Fibroblast of skin of left biceps (primary cell): ENCODE measurements at places on chromosomes 1 and 21.

GRCh38 chr1:22861764-22862440 is 110.8 kb downstream of the LACTBL1 start:
- DNase-seq = no peak

DNA sequence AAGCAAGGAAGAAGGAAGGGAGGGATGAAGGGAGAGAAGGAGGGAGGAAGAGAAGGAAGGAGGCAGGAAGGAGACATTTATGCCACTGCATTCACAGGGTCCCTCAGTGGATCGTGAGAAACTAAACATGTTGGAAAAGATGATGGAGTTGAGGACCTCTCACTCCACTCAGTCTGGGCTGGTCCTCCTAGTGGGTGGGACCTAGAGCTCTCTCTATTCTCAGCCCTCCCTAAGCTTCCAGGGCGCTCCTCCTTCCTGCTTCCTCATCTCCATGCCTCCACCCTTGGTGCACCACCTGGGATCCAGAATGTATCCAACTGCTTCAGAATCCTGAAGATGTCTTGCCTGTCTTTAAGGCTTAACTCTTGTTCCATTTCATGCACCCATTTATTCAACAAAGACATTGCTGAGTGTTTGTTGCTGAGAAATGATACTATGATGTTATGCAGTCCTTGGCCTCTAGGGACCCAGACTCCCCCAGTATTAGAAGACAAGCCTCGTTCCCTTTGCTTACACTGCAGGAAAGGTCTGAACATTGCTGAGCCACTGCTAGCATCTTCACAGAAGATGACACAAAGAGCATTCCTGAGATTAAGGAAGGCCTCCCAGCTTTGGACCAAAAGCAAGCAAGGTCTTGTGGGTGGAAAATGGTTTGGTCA is 88.5 kb downstream of the BEND5 start:
- DNase-seq = no peak

GRCh38 chr1:20083178-20083944 is 13.4 kb downstream of the PLA2G5 start:
- DNase-seq = no peak

- DNase-seq = no peak
These were observed 1217.8 kb upstream of the ADGRL2 start for GRCh38 chr1:80582980-80583379.

- DNase-seq = no peak
These were observed 35.0 kb downstream of the MYSM1 start for GRCh38 chr1:58664881-58665280.

DNA sequence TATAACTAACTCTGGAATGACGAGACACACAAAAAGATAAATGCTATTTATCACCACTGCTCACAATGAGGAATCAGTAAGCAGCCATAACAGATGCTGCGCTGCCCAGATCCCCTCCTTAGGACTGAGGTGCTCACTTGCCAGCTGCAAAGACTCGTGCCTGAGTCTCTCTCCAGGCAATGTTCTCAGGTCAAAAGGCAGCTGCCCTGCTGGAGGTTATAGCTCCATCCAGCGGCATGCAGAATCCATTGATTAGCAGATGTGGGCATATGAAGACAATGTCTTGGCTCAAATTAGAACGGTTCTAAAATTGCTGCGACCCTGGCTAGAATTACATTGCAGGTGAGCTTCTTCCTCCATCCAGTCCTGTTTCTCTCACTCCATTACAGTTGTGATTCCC is 328.2 kb upstream of the CHRM3 start:
- no peak for DNase-seq

GRCh38 chr1:84929581-84929980 is 36.6 kb upstream of the LPAR3 start:
- DNase-seq = no peak

- DNase-seq = no peak
These were observed 1300.0 kb downstream of the PLA2G4A start for GRCh38 chr1:188128761-188129160.

DNA sequence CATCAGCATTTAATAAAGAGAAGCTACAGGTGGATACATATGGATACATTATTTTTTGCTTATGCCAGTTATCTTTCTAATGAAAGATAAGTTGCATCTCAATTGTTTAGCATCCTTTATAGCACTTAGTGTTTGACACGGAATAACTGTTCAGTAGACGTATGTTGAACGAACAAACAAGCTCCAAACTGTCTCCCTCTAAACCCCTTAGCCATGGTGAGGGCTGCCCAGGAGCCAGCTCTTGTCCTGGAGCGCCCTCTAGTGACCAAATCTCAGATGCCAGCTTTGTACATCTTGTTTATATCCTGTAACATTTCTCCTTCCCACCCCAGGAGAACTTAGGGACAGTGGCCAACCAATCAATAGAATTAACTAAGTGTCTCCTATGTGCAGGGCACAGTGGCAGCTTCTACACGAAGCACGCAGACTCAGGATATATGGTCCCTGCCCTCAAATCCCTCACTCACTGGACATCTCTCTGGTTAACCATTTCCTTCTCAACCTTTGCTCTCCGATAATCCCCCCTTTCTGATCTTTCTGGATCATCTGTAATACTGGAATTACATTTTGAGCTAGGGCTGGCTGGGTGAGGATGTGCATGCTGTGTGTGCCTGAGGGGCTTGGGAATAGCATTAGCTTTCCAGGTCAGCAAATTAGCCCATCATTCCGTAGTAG is 22.9 kb downstream of the KCNA10 start:
- peak; percentile 47 for DNase-seq

GRCh38 chr1:204493145-204493983 is 1.2 kb downstream of the PIK3C2B start:
- no peak for DNase-seq

- no peak for DNase-seq
These were observed 122.8 kb upstream of the SLC25A33 start for GRCh38 chr1:9416506-9416905.

DNA sequence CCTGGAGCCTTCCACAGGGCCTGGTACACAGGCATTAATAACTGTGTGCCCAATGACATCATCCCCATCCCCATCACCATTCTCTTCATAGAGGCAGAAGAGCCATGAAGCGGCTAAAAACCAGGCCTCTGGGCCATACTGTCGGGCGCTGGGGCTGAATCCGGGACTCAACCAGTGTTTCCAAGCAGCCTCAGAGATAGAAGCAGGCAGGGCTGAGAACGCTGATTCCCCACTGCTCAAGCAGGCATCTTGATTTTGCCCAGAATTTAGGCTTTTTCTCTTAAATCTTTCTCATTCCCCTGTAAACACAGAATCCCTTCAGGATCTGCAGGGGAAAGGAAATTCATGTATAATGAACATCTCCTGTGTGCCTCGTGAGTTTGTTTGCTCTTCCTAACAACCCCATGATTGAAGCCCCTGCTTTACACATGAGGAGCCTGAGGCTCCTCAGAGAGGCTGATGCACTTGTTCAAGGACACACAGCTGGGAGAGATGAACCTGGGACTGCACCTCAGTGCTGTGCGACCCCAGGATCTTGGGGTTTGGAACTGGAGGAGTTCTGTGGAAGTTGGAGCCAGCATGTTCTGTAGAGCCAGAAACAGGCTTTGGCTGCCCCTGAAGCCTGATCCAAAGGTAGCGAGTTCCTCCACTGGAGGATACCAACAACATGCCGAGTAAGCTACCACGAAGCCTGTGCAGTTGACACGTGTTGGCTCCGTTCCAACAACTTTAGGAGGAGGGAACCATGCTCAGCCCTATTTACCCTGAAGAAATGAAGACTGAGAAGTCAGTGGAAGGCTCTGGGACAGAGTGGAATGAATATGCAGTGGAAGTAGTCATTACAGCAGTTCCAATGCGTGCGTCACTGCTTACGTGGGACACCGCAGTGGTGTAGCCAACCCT is 55.5 kb downstream of the EDN2 start:
- no peak for DNase-seq

DNA sequence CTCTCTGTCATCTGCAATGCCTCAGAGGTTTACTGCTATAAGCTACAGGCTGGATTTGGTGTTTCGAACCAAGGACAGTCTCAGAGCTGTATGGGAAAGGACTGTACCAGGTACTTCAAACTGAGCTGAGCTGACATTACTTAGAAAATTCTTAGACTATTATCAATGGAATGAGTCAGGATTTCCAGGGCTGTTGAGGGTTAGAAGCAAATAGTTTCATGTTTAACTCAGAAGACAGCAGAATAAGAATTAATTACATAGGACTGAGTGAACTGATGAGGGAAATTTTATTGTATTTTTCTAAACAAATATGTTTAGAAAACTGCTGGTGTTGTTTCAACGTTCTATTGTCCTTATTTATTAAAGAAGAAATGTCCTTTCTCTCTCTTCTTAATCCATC is 74.3 kb upstream of the CAPZB start:
- DNase-seq = peak; percentile 40

- DNase-seq = no peak
These were observed 10.4 kb downstream of the MTHFR start for GRCh38 chr1:11795238-11795890.

DNA sequence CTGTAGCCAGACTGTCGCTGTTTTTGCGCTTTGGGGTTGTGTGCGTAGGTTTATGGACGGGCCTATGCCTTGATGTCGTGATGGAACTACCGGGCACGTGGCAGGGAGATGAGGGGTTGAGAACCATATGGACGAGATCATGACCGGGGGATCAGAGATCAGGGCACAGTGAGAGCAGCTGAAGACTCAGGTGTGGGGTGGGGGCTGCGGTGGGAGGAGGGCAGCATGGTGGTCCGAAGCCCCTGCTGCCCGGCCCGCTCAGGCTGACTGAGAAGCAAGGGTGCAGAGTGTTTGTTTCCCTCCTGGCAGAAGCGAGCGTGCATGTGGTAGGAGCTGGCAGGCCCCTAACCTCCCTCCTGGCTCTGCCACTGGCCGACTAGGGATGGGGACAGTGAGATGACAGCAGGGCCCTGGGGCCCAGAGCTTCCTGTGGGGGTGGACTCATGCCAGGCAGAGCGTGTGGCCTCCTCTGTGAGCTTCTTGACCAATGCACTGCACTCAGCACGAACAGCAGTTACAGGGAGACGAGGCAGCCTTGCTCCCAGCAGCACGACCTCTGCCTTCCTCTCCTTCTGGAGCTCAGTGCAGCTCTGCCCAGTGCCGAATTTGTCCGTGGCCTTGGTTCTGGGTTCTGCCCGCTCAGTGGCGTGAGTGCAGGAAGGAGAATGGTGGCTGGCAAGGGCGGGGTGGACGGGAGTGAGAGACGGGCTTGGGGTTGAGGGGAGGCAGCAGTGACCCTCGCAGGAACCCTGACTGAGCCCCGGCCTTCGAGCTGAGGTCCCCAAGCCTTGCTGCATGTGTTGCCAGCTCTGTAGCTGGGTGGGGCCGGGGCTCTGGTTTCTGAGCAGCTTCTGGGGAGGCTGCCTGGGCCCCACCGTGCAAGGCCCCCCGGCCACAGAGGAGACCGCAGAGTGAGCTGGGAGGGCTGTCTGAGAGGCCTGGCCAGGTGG is 22.2 kb upstream of the LRRC3 start:
- DNase-seq = no peak

DNA sequence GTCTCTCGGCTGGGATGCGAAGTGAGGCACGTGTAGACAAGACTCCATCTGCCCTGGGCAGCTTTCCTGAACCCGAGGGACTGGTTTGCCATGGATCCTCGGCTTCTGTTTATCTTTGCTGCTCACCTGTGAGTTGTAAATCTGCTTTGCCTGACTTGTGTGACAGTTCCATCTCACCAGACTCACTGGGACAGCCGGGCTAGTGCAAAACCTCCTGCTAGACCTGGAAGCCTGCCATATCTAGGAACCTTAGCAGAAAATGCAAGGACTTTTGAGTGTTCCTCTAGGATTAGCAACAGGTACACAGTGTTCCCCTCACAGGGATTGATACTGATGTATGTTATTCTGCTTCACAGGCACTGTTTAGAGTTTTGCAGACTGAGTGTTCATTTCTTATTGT is 218.6 kb downstream of the URB2 start:
- DNase-seq = no peak

DNA sequence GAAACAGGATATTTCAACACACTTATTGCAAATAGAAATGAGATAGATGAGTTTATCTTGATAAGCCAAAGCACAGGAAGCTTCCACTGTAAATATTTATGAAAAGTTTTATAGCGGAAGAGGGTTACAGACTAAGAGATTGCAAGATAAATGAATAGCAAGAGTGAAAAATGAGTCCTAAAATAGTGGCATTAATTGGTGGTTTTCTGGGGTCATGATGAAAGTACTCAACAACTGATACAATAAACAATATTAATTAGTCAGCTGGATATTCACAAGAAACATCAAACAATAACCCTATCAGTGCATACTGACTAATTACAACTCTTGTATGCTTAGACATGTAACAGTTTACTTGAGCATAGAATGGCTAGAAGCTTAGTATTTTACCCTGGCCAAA is 154.8 kb upstream of the CHODL start:
- DNase-seq = no peak

DNA sequence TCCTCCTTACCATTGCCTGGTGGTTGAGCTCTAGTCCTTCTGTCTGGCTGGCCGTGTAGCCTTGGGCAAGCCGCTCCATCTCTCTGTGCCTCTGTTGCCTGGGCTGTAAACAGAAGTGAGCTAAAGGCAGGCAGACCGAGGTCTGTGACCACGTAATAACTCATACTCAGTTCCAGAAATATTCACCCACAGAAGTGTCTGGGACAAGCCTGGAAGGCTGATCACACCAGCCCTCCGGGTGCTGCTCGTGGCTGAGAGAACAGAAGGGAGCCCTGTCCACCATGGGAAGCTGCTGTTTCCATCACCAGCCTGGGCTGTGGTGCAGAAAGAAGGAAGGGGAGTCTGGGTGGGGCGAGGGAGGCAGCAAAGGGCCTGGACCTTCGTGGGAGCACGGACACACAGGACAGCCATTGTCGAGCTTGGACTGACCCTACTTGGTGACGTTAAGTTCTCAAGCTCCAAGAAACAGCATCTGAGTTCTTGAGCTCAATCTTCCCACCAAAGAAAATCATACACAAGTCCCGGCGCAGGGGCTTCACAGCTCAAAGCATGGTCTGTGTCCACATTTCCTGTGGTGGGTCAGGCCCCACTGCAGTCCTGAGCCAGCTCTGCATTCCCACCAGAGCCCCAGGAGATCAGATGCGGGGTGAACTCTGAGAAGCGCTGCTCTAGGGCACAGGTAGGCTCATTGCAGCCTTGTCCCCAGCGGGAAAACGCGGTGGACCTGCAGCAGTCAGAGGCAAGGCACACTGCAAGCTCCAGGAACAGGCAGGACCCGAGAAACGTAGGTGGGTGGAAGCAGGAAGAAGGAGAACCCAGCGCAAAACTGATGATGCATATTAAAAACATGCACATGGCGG is 61.8 kb downstream of the RUNX3 start:
- no peak for DNase-seq

DNA sequence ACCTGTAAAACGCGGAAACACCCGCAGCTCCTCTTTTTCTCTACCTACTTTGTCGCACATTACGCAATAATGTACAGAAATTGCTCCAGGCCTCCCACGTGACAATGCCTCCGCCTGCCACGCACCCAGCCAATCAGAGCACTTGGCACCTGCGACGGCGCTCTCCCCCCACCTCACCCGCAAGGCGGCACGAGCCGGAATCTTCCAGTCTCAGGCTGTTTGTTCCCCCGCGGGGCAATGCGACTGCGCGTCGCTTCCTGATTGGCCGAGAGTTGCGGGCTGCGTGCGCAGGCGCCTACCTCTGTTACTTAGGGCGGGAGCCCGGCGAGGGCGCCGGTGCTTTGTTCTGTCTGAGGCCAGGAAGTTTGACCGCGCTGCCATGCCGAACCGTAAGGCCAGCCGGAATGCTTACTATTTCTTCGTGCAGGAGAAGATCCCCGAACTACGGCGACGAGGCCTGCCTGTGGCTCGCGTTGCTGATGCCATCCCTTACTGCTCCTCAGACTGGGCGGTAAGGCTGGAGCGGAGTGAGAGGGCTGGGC is at the start of gene MAEL:
TSS of gene MAEL (plus strand) at position 307 of the 542 bp plus-strand sequence. CDS start at position 380, 73 bp downstream.
- DNase-seq = no peak
